NCI-H460 (cell line): ENCODE measurements at places on chromosomes 6 and 20.

DNA sequence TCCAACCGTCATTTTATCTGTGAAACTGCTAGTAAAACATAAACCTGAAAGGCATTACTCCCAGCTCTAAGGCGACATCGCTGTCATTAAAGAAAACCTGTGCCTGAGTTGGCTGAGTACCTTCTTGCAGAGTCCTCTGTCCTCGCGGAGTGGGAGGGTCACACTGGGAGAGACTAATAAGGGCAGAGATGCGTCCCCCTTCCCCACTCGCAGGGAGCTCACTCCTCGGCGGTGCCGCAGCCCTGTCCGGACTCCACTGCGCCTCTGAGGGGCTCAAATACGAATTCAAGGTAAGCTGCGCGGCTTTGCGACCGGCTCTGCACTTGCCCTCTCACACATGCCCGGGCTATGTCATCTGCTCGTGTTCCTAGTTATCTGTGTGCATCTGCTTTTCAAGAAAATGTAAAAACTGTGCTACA lies at the start of gene COL19A1:
TSS of gene COL19A1 (plus strand) at position 206 of the 419 bp plus-strand sequence. CDS start 13,012 bp downstream, outside the sequence.
- no peak for DNase-seq

- DNase-seq: no peak
Measured at GRCh38 chr6:7432391-7433120, 42.9 kb downstream of the RIOK1 start.

- no peak for DNase-seq
Measured at GRCh38 chr20:3330046-3330741, 77.3 kb downstream of the DNAAF9 start.

- DNase-seq: no peak
Measured at GRCh38 chr20:62710886-62711702, 2.5 kb downstream of the NTSR1 start.

- DNase-seq: no peak
Measured at GRCh38 chr6:166423781-166424180, 41.0 kb upstream of the MPC1 start.

DNA sequence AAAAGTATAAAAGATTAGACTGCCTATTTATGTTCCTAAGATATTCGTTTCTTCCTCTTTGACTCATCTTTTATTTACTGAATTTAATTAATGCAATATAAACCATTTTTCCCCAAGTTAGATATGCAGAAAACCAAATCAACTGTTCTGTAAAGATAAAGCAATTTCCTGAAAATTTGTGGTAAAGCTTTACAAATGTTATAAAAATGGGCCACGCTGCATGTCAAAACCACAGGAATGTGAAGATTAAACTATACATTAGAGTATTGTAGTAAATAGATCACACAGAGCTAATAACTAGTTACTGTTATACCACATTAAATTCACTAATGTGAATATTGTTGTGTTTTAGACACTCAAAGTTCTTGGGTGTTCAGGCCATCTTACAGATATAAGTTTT lies 83.4 kb downstream of the OPN5 start:
- DNase-seq: no peak

DNA sequence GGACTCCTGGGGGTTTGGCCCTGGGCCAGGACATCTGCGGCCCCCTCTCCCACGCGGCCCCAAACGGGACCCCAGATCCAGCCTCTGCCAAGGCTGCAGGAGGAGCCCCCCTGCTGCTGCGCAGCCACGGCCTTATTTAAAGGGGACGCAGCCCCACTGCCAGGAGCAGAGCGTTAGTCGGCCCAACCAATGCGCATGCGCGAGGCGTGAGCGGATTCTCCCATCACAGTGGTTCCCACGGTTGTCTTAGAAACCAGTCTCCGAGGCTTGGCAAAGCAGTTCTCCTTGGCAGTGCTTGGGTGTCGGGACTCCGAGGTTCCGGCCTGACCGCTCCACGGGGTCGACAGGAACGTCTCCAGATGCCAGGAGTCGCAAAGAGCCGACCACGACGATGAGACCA lies 288.3 kb upstream of the ZNF337 start:
- DNase-seq: no peak
